Adipocyte (in vitro differentiated cells): ENCODE measurements at places on chromosomes 13 and 19.
A peak's percentile ranks its signal among the peaks of the same experiment; 100 is the strongest.

DNA sequence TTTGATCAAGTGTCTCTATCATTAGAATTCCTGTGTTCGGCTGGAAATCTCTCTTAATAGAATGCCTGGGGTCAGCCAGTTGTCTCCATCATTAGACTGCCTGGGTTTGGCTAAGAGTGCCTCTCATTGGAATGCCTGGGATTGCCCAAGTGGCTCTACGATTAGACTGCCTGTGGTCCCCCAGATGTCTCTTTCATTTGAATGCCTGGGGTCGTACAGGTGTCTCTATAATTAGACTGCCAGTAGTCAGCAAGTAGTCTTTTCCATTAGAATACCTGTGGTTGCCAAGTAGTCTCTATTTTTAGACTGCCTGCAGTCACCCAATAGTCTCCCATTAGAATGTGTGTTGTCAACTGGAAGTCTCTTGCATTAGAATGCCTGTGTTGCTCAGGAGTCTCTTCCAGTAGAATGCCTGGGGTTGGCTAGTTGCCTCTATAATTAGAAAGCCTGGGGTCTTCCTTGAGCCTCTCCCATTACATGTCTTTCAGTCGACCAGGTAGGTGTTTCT, 1523.2 kb downstream of the UQCRFS1 start:
- DNase-seq: no peak

DNA sequence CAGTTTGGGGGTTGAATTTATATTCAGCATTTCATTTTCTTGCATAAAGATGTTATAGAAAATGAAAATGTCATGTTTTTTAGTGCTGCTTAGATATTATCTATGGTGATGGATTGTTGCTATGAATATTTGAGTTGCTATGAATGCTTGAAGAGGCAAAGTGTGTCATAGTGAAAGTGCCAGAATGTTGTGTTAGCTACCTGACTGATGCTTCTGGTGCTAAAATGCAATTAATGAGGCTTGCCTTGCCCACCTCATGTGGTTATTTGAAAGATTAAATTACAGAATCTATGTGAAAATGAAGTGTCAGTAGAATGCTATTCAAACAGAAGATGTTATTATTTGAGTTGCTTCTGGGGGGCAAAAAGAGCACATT, 62.7 kb upstream of the MYCBP2 start:
- DNase-seq: no peak

GRCh38 chr19:11435833-11436313, 438 bp downstream of the PRKCSH start:
- peak; percentile 54 for DNase-seq

DNA sequence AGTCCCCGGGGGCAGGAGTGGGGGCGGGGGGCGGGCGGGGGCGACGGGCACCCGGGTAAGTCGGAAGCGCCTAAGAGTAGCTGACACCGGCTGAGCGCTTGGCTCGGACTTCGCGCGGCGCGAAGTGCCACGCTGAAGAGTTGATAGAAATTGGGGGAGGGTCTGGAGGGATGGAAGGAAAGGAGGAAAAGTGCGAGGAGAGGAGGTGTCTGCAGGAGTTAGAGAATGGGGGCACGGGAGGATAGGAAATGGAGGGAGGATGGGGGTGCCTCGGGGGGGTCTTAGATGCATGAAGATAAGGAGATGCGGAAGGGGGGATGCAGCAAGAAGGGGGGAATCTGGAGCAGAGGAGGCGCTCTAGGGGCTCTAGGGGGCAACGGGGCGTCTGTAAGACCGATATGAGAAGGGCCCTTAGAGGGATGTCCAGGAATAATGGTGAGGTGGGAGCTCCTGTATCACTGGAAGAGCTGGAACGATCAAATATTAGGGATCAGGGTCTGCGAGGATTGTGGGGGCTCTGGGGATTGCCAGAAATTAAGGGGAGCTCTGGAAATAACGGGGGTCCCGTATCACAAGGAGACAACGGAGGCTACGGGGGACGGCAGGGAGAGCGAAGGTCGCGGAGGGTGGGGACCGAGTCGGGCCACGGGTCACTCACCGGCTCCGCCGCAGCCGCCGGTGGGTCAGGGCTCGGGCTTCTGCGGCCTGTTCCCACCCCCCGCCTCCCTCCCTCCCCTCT, at the start of gene MYPOP:
MYPOP (minus strand) TSS at position 702 of the 739 bp plus-strand sequence. CDS start 840 bp downstream, outside the sequence.
- peak; percentile 25 for DNase-seq

DNA sequence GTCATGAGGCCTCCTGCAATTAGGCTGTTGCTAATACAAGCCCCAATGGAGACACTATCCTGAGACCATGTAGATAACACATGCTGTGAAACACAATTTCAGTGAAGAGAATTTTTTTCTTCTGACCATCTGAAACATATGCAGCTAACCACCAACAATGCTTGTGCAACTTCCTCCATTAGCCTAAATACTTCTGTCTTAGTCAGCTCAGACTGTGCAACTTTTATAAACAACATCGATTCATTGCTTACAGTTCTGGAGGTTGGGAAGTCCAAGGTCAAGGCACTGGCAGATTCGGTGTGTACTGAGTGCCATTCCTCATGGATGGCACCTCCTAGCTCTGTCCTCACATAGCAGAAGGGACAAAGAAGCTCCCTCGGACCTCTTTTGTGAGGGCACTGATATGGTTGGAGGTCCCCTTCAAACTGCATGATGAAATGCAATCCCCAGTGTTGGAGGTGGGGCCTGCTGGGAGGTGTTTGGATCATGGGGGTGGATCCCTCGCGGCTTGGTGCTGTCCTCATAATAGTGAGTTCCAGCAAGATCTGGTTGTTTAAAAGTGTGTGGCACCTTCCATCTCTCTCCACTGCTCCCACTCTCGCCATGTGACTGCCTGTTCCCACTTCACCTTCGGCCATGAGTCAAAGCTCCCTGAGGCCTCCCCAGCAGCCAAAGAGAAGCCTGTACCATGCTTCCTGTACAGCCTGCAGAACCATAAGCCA, 27.7 kb downstream of the STK24 start:
- peak; percentile 75 for DNase-seq

GRCh38 chr13:33367926-33368325, 82.4 kb upstream of the STARD13 start:
- DNase-seq: no peak

- DNase-seq: no peak
These were observed 144.0 kb upstream of the OBI1 start for GRCh38 chr13:78802912-78803311.

GRCh38 chr19:39377373-39378362, 13.2 kb downstream of the PAF1 start:
- DNase-seq: no peak
